ENCODE measurements at places on chromosomes 11 and 22.

DNA sequence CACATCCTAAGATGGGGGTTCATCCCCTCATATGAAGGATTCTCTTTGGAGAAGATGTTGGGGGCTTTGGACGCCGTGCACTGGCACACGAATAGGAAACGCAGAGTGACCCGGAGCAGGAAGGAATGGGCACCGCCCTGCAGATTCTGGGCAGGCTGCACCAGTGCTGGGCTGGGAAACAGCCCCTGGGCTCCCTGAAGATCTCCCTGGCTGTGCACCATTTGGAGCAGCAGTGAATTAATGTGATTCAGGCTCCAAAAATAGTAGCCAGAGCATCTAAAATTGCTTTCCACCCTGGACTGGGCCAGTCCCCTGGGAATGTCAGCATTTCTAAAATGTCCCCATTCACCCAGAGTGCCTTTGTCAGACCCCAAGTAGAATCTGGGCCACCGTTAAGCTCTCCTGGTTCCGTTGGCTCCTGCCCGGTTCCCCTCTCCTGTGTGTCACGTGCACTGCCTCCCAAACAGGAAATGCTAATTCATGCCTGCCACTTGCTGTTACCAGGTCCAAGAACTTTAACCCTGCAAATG is 18.6 kb downstream of the IRAG1 start:
- DNase-seq, result no peak

DNA sequence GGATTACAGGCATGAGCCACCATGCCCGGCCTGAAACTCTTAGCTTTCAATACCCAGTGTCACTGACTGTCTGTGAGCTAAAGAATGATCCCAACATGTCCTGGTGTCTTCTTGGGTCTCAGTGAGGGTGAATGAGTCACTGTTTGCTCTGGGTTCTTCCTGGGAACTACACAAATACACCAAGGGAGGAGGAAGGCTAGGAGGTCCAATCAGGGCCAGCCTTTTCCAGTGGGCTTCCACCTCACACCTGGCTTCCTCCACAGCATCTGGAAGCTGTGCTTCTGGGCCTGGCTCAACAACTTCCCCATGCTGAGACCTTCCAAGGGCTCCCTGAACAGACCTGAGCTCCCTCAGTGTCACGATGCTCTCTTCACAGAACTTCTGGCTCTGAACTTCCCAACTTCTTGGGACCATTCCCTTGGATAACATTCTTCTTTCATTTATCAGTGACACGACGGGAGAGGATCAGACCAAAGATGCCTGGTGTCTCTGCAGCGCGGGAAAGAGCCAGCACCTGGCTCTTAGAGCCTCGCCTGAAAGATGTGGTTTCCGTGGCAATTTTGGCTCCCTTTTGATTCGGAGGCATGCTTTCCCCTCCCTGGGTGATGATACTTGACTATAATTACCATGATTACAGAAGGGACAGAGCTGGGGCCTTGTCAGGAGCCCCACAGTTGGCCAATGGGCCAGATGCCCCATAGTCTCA is 22.3 kb upstream of the CHRM4 start:
- no peak for DNase-seq

DNA sequence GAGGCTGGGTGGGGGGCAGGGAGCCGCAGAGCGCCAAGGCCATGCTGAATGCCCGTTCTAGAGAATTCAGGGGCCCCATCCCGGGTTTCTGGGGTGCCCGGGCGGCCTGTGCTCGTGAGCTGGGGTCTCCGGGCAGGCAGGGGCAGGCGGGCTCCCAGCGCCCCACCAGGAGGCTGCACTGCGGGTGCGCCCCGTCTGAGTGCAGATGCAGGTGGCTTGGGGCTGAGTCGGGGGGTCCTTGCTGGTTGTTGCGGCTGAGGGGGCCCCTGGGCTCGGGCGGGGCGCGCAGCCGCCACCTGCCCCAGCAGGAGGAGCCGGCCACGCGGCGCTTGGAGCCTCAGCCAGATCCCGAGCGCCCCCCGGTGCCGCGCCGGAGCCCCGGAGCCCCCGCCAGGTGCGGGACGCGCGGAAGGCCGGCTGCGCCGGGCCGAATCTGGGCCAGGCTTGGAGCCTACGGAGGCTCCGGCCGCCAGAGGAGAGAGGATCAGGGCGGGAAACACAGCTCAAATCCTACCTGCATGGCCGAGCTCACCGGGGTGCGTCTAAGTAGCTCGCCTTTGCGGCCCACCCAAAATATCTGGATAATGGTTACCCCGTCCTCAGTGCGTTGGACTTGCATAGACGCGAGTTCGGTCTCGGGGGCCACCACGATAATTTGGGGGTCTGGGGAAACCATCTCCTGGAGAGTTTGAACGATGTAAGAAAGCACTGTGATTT is 590 bp upstream of the IGF2 start:
- DNase-seq, result no peak

DNA sequence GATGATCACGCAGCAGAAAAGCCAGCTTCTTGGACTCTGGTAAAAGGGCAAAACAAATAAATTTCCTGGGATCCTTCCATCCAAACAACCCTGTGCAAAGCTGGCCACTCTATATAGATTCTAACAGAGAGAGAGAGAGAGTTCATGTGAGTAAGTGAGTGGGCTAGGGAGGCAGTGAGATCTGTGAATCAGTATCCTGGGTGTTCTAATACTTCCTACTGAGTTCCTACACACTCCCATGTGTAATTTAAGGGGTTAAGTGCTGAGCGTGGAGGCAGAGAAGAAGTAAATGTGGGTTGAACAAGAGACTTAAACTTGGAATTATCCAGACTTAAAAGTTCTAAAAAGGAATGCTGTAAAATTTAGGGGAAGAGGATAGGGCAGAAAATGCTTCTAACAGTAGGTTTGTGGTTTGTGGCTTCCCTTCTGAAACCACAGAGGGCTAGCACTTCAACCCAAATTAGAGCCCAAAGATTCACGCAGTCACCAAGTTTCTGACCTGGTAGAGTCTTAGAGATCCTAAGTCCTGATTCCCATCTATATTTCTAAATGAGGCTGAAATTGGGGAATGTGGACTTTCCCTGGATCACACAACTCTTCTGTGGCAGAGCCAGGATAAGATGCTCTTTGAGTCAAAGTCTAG is 413.9 kb downstream of the TENM4 start:
- no peak for DNase-seq

- DNase-seq, result no peak
Observed at GRCh38 chr11:24872651-24873311, 375.9 kb downstream of the LUZP2 start.

- DNase-seq, result no peak
Observed at GRCh38 chr11:85307366-85307765, 319.8 kb downstream of the DLG2 start.

GRCh38 chr22:16586991-16587390 is 5.6 kb downstream of the CCT8L2 start:
- DNase-seq, result no peak

DNA sequence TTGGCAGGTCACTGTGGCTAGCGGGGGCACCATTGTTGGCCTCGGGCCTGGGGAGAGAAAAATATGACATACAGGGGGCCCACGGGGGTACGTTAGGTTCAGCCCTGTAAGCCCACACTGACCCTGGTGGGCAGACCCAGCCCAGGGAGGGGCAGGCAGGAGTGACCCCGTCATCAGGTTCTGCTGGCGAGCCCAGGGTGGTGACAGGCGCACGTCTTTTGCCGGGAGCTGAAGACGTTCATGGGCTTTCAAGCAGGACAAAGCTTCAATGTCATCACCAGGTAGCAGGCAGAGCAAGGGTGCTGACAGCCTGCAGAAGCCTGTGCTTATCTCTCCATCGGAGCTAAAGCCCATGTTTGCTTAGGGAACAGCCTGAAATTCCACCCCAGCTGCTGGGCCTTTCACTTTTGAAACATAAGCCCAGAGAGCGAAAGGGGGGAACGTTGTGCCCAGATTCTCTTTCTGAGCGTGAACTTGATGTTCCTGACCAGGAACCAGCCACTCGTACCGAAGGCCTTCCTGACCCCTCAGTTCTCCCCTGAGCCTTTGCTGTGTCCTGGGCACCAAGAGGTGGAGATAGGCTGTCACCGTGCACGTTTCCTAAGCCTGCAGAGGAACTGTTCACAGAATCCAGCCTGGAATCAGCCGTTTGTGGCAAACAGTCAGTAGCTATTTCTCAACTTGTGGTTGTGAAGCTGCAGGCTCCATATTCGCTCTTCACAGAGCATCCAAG is 74.0 kb upstream of the ATXN10 start:
- DNase-seq, result no peak

DNA sequence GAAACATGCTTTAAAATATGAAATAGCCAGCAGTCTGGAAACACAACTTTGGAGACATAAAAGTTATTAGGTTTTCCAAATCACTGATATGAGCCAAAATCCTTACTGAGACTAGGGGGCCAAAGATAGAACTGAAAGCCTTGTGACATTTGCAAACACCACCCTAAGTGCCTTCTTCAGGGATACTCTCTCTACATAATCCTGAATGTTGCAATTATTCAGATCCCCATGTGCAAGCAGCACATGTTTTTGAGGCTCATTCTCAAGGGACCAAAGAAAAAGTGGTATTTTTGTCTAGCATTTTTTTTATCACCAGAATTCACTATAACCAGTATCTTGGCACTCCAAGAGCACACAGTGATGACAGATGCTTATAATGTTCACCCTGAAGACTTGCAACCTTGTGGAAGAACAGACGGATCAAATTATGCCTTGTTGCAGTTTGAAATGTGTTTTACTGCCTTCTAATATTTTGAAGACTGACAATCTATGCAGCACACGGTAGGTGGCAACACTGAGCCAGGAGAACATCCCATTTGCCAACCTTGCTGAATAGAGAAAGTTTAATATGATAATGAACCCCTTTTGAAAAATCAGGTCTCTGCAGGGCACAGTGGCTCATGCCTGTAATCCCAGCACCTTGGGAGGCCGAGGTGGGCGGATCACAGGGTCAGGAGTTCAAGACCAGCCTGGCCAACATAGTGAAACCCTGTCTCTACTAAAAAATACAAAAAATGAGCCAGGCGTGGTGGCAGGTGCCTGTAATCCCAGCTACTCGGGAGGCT is 78.5 kb downstream of the PLEKHA7 start:
- DNase-seq, result peak; percentile 17

DNA sequence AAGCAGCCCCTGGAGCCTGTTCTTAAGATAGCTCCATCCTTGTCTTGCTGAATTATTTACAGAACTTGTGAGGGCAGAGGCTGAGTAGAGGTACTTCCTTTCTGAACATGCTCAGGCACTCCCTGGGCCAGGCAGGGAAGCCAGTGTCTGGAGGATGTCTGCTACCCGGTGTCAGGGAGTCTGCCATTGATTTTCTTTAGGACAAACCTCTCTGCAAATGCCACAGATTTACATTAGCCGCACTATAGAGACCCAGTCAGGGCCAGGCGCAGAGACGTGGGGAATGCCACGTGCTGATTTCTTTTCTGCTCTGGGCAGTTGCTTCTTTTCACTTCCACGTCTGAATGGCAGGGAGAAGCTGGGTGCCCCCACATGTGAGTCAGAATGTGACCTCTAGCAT is 585.5 kb downstream of the NTM start:
- no peak for DNase-seq

GRCh38 chr11:102346456-102346747 is 612 bp upstream of the BIRC2 start:
- no peak for DNase-seq

DNA sequence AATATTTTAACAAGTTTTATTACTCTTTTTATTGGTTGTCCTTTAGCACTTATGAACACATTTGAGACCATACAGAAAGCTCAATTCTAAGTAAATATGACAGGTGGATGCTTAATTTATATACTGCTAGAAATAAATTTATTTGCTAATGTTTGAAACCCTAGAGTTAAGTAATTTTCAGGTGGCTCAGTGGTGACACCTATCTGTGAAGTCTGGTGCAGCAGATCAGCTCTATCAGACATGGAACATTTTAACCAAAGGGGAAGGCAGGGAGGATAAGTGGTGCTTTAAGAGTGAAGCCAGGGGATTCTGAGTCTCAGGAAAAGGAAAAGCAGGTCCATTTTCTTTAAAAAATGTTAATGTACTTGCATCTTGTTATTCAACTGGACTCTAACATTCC is 175.8 kb downstream of the DSCAML1 start:
- no peak for DNase-seq

DNA sequence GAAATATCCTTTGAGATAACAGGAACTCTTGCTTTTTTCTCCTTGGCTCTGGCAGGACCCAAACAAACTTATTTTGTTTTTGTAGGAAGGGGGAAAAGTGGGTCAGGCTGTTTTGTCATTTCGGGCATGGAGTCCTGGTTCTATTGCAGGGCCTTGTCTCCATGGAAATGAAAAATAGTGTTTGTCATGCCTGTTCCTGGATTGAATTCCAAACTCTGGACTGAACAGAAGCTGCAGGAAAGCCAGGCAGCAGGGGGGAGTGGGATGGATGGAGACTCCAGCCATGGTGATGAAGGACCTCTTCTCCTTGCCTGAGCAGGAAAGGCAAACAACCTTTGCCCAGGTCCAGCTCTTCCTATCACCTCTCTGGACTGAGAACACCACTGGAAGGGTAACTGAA is 87.0 kb downstream of the SCN3B start:
- DNase-seq, result no peak

GRCh38 chr11:126426820-126427749 is 71.6 kb downstream of the ST3GAL4 start:
- no peak for DNase-seq

GRCh38 chr11:117009905-117010605 is 88.2 kb downstream of the SIK3 start:
- DNase-seq, result no peak

DNA sequence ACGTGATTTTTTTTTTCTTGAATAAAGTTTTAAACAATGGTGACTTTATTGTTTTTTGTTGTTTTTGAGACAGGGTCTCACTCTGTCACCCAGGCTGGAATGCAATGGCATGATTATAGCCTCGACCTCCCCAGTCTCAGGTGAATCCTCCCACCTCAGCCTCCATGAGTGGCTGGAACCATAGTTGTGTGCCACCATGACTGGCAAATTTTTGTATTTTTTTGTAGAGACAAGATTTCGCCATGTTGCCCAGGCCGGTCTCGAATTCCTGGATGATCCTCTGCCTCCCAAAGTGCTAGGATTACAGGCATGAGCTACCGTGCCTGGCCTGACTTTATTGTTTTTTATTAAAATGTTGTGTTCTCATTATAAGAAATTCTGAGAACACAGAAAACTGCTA is 12.2 kb upstream of the CRYBB3 start:
- DNase-seq, result no peak

- no peak for DNase-seq
Observed at GRCh38 chr11:65439331-65440181, 17.0 kb downstream of the NEAT1 start.

- no peak for DNase-seq
Observed at GRCh38 chr11:17014833-17015626, 816 bp upstream of the PLEKHA7 start.

GRCh38 chr22:28949788-28950187 is 66.4 kb downstream of the ZNRF3 start:
- no peak for DNase-seq

DNA sequence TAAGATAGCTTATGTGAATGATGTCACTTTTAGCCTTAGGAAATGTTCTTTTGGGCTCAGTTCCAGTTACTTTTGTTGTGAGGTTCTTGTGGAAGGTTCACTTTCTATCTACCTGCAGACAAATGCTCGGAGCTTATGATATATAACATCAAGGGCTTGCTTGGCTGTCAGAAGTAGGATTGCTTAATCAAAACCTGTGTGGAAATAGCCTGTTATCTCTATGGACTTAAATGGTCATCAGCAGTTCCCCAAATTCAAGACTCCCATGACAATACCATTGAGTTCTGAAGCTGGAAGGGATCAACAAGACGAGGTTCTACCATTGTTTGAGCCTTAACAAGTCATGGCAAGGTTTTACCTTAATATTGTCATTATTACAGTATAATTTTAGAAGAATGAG is 43.8 kb downstream of the FLI1 start:
- no peak for DNase-seq

- DNase-seq, result no peak
Observed at GRCh38 chr11:124123622-124124021, 8.4 kb downstream of the VWA5A start.

GRCh38 chr11:123405123-123405592 is 24.9 kb upstream of the GRAMD1B start:
- DNase-seq, result no peak
